H7 (cell line): ENCODE measurements at places on chromosomes 3 and 15.

- DNase-seq, result peak; percentile 62
Measured at GRCh38 chr15:70362350-70362749, 264.6 kb upstream of the TLE3 start.

GRCh38 chr3:4290272-4290893 lies 12.8 kb upstream of the SETMAR start:
- no peak for DNase-seq

DNA sequence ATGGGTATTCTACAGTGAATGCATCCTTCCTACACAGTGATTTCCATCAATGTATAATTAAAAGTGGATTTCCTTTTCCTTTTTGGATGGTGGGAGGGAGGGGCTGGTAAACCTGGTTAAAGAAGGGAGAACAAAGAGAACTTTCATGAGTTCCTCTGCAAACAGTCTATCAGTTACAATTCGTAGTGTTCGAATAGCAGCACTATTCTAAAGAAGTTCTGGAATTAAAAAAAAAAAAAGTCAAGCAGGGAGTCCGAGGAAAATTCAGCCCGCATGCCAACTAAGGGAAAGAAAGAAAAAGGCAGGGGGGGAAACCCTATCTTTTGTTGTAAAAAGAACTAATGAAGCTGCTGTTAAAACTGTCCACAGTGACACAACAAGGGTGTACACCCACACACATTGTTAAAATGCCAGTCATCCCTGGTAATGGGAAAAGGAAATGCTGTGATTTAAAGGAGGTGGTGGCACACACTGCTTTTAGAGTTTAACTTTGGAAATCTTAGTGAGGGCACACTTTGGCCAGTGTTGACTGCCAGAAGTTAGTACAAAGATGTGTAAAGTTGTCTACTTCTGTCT lies 521.2 kb downstream of the ZIC1 start:
- no peak for DNase-seq

DNA sequence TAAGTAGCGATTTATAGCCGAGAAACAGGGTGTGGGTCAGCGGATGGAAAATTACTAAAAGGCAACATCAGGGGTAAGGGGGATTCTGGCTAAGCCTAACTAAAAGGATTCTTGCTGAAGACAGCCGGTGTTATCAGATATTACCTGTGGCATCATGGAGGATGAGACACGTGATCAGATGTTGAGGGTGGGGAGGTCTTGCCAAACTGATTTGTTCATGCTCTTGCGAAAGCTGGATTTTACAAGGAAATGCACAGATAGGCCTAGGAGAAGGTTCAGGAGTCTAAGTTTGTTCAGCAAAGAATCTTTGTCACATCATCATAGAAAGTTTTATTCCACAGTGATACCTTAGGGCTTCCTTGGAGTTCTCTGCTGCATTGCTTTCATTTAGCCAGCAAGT lies 396.8 kb upstream of the TBL1XR1 start:
- no peak for DNase-seq

GRCh38 chr15:93076875-93077274 lies 12.1 kb downstream of the RGMA start:
- DNase-seq, result peak; percentile 48
